Activated CD4-positive, alpha-beta T cell treated with anti-CD3 and anti-CD28 coated beads, Interleukin-2, amount 10 ng/mL, durations not matched to agents 24 days and 14 days (primary cell): ENCODE measurements at places on chromosomes 6 and 20. TPM values are rescaled to one million over a fixed set of nuclear protein-coding genes. Genes with fewer than 3 reads are reported as not detected.

Gene TPBG
- total RNA-seq: not detected in 2 replicates

- peaks cover 17% of the 10 kb centered on the region for H3K4me1 ChIP-seq
- H3K36me3 ChIP-seq: no peaks in the 10 kb centered on the region
- H3K27me3 ChIP-seq: peaks cover 6% of the 10 kb centered on the region
- no peak overlapping the region for H3K4me3 ChIP-seq
- no peak for DNase-seq
Measured at GRCh38 chr6:156691018-156691417, 86.2 kb upstream of the ARID1B start.

GRCh38 chr6:117204903-117205302 is 60.5 kb upstream of the VGLL2 start:
- no peaks in the 10 kb centered on the region for H3K36me3 ChIP-seq
- no peak for DNase-seq

- no peak for DNase-seq
- H3K4me3 ChIP-seq: no peak overlapping the region
- H3K36me3 ChIP-seq: no peaks in the 10 kb centered on the region
- H3K4me1 ChIP-seq: no peaks in the 10 kb centered on the region
- H3K27me3 ChIP-seq: peaks cover 17% of the 10 kb centered on the region
Measured at GRCh38 chr20:1951436-1952115, 42.3 kb downstream of the PDYN start.

GRCh38 chr20:38671186-38671585 is 53.1 kb upstream of the SLC32A1 start:
- no peak for DNase-seq
- no peak overlapping the region for H3K4me3 ChIP-seq
- H3K36me3 ChIP-seq: no peaks in the 10 kb centered on the region

GRCh38 chr20:53423587-53424146 is 170.0 kb downstream of the ZNF217 start:
- no peak overlapping the region for H3K4me3 ChIP-seq
- H3K4me1 ChIP-seq: peaks cover 2% of the 10 kb centered on the region
- peaks cover 8% of the 10 kb centered on the region for H3K36me3 ChIP-seq
- peaks cover 1% of the 10 kb centered on the region for H3K27me3 ChIP-seq

Gene PLCB4
- total RNA-seq: not detected in 2 replicates

Gene SLC17A2
- total RNA-seq: 0.14 TPM in 1 of 2 replicates, not detected in the other

Gene LHFPL5
- not detected in 2 replicates for total RNA-seq

Gene MEP1A
- not detected in 2 replicates for total RNA-seq

DNA sequence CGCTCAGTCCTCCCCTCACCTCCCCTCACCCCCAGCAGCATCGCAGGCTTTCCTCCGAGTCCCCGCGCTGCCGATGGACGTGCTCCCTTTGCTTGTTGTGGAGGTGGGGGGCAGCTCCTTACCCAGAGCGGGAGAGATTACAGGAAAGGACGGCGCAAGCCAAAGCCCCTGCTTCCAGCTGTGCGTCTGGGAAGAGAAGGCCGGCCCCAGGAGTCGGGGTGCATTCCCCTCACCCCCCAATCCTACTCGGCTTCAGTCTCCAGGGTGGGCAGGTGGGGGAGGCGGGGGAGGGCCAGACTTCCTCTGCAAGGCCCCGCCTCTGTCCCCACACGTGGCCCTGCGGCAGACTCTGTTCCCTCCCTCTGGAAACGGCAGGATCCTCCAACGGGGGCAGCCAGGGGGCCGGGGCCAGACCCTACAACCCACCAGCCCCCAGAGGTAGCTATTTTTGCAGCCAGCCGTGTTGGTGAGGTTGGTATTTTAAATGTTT is 43.6 kb downstream of the NTSR1 start:
- H3K27me3 ChIP-seq: peaks cover 34% of the 10 kb centered on the region
- no peaks in the 10 kb centered on the region for H3K4me1 ChIP-seq
- H3K4me3 ChIP-seq: no peak overlapping the region
- H3K36me3 ChIP-seq: no peaks in the 10 kb centered on the region
- DNase-seq: no peak

DNA sequence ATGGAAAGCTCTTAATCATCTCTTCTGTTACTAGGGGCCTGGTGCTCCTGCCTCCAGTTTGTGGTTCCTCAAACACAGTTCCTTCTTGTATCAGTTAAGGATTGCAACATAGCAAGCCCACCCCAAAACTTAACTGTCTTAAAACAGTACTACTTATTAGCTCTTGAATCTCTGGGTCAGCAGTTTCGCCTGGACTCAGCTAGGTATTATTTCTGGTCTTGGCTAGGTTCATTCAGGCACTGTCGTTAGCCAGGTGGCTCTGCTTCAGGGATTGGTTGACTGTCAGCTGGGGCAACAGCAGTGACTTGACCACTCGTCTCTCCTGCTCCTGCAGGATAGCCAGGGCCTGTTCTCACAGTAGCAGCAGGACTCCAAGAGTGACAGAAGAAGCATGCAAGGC is 30.0 kb upstream of the RALY start:
- no peak overlapping the region for H3K4me3 ChIP-seq
- no peaks in the 10 kb centered on the region for H3K36me3 ChIP-seq
- no peaks in the 10 kb centered on the region for H3K4me1 ChIP-seq
- DNase-seq: no peak

DNA sequence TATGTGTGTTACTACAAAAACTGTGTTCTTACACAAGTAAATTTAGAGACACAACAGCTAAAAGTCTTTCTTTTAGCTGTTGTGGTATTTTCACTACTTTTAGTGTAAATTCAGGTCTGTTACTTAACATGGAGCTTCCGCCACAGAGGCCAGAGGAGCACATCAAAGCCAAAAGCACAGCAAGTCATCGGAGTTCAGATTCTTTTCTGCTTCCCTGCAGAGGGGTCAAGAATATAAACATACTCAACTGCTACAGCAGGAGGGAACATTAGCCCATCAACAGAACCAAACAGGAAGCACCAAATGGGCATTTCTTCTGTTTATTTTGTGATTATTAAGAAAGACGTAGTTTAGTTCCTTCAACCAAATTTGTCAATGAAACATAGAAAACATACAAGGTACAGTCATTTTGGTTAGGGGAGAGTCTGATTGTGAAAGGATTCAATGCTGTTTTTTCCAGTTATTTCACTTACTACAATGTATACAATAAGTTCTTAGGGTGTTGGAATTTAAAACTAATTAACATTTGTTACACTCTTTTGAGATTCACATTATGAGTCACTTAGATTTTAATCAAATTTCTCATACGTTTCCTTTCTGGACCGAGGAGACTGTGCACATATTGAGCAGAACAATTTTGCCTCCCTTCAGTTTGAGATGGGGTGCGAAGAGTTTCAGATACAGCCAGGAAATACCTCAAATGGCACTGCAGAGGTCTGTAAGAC is 42.8 kb upstream of the DSE start:
- H3K4me1 ChIP-seq: no peaks in the 10 kb centered on the region
- peaks cover 4% of the 10 kb centered on the region for H3K27me3 ChIP-seq
- DNase-seq: no peak
- no peak overlapping the region for H3K4me3 ChIP-seq
- H3K36me3 ChIP-seq: no peaks in the 10 kb centered on the region
- H3K27ac ChIP-seq: no peak overlapping the region

Gene DEFB132
- not detected in 2 replicates for total RNA-seq

GRCh38 chr20:17759449-17759848 is 59.7 kb downstream of the BANF2 start:
- no peaks in the 10 kb centered on the region for H3K36me3 ChIP-seq
- no peak for DNase-seq
- H3K4me1 ChIP-seq: no peaks in the 10 kb centered on the region
- no peak overlapping the region for H3K27ac ChIP-seq
- no peaks in the 10 kb centered on the region for H3K27me3 ChIP-seq

GRCh38 chr20:62835931-62836861 is 19.3 kb downstream of the COL9A3 start:
- H3K4me3 ChIP-seq: no peak overlapping the region
- H3K27ac ChIP-seq: no peak overlapping the region
- peaks cover 7% of the 10 kb centered on the region for H3K4me1 ChIP-seq

Gene SRMS
- not detected in 2 replicates for total RNA-seq

DNA sequence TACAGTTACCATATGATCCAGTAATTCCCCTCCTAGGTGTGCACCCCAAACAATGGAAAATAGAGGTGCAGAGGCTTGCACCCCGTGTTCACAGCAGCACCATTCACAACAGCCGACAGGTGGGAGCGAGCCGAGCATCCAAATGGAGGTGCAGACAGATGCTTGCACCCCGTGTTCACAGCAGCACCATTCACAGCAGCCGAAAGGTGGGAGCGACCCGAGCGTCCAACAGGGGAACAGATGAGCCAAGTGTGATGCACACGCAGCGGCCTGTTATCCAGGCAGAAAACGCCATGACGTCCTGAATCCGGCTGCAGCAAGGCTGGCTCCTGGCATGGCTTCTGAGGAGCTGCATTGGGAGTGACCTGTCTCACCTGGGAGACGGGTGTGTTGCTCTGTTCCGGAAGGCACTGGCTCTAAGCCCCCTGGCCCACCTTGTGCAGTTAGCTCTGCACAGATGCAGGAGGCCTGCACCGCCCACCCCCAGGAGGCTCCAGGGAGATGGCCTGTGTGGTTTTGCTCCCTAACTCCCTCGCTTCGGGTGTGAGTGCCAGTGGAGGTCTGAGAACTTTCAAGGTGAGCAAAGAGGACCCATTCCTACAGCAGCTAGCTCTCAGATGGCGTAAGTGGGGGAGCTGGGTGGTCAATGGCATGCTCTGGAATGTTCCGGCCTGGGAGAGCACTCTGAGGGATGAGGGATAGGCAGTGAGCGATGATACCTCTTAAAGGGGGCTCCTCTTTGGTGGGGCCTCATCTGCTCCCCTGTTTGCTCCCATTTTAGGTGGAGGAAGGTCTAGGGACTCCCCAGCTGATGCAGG is 47.8 kb upstream of the FRMD1 start:
- no peak for DNase-seq
- no peak overlapping the region for H3K4me3 ChIP-seq
- no peaks in the 10 kb centered on the region for H3K4me1 ChIP-seq
- H3K27me3 ChIP-seq: peaks cover 6% of the 10 kb centered on the region
- H3K27ac ChIP-seq: no peak overlapping the region

GRCh38 chr6:145047891-145048290 is 687.4 kb downstream of the EPM2A start:
- peaks cover 12% of the 10 kb centered on the region for H3K27me3 ChIP-seq
- peaks cover 5% of the 10 kb centered on the region for H3K4me1 ChIP-seq
- no peak overlapping the region for H3K4me3 ChIP-seq
- no peak for DNase-seq
- no peaks in the 10 kb centered on the region for H3K36me3 ChIP-seq
- H3K27ac ChIP-seq: no peak overlapping the region

Gene CAGE1
- total RNA-seq: 0.16 and 0.31 TPM in 2 replicates

Gene PRL
- total RNA-seq: not detected in 2 replicates

Gene DYNLRB1
- 96.5 and 98.9 TPM in 2 replicates for total RNA-seq

- no peak for DNase-seq
- H3K4me3 ChIP-seq: no peak overlapping the region
- H3K27me3 ChIP-seq: peaks cover 6% of the 10 kb centered on the region
- H3K27ac ChIP-seq: no peak overlapping the region
- no peaks in the 10 kb centered on the region for H3K4me1 ChIP-seq
Measured at GRCh38 chr20:58598211-58599015, 52.7 kb upstream of the STX16 start.

- peaks cover 22% of the 10 kb centered on the region for H3K4me1 ChIP-seq
- no peak overlapping the region for H3K27ac ChIP-seq
- H3K36me3 ChIP-seq: no peaks in the 10 kb centered on the region
- no peak for DNase-seq
- H3K27me3 ChIP-seq: peaks cover 3% of the 10 kb centered on the region
Measured at GRCh38 chr20:40880063-40880728, 148.4 kb upstream of the TOP1 start.

GRCh38 chr6:80179695-80180094 is 73.2 kb downstream of the BCKDHB start:
- no peaks in the 10 kb centered on the region for H3K4me1 ChIP-seq
- H3K4me3 ChIP-seq: no peak overlapping the region
- DNase-seq: no peak
- no peaks in the 10 kb centered on the region for H3K27me3 ChIP-seq
- H3K27ac ChIP-seq: no peak overlapping the region

- peaks cover 25% of the 10 kb centered on the region for H3K4me1 ChIP-seq
- H3K4me3 ChIP-seq: peak overlapping the region; percentile 99
- DNase-seq: no peak
- H3K36me3 ChIP-seq: peaks cover 28% of the 10 kb centered on the region
- peak overlapping the region; percentile 100 for H3K27ac ChIP-seq
Measured at GRCh38 chr6:24721461-24722215, 2.7 kb upstream of the C6orf62 start.

Gene SEMG1
- total RNA-seq: not detected in 2 replicates

DNA sequence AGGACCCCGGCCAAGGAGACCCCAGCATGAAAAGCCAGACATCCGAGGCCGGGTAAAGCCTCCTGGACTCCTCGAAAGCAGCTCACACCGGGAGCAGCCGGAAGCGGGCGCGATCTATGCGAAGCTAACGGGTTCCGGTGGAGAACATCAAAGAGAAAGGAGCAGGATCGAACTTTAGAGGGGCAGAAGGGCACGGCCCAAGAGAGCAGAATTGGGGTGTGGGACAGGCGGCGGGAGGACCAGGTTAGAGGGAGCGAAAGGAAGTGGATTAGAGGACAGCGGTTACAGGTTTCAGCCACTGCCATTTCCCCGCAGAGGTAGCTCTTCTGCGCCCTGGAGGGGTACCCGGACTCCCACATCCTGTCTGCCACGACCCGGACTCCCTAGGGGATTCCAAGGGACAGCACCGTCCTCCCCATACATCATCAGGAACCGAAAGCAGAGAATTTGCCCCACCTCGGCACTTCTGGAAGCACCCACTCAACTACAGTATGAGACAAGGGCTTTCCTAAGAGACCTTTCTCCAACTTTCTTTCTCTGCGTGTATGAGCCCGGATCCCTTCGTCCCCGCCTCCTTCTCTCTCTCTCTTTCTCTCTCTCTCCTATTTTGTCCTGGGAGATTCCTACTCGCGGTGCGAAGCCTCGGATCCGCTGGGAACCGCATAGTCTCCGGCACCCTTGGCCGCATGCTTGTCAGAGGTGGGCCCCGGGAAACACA is 507 bp upstream of the VGLL2 start:
- peaks cover 2% of the 10 kb centered on the region for H3K36me3 ChIP-seq
- no peak overlapping the region for H3K27ac ChIP-seq
- H3K4me3 ChIP-seq: peak overlapping the region; percentile 68
- DNase-seq: no peak
- H3K4me1 ChIP-seq: peaks cover 12% of the 10 kb centered on the region

DNA sequence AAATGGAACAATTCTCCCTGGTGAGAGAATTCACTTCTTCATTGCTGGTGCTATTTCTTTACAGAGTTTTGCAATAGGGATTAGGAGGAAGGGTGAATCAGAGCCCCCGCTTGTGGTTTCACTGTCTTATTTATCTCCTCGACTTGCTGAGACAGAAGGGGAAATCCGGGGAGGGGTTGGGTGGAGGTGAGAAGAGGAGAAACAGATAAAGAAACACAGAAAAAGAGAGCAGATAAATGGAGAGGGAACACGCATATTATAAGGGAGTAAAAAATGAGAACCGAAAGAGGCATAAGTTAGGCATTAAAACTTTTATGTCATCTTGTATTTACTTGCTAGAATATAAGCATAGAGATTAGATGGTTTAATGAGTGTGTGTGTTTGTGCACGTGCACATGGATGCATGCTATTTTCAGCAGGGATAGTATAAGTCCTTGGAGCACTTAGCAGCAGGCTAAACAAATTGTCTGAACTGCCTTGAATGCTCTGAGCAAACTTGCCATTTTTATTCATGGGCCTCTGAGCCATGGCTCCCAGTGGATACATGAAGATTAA is 105.0 kb downstream of the OLIG3 start:
- peaks cover 9% of the 10 kb centered on the region for H3K36me3 ChIP-seq
- peaks cover 35% of the 10 kb centered on the region for H3K4me1 ChIP-seq
- peak; percentile 90 for DNase-seq
- peak overlapping the region; percentile 77 for H3K27ac ChIP-seq

Gene ANKRD66
- total RNA-seq: not detected in 2 replicates
